ENCODE measurements at places on chromosomes 7 and 10. TPM values are rescaled to one million over a fixed set of nuclear protein-coding genes. Genes with fewer than 3 reads are reported as not detected.

Gene TMEM196
- 6.9 TPM for total RNA-seq

DNA sequence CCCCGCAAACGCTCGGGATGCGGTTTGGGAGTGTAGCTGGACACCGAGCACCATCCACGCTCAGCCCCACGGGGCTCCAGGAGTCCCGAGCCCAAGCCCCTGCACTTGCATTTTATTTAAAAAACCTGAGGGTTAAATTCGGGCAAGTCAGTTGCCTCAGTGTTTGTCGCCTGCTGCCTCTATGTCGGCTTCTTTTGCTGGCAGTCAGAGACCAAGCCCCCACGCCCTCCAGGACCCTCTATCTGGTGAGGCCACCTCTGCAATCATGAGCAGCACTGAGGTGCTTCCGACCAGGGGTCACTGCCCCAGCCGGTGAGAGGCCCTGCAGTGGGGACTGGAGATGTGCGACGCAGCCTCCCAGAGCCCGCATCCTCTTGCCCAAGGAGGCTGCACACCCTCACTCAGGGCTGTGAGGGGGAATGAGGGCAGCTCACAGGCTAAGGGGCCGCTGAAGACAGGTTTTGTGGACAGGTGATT is 13.3 kb upstream of the ZNF273 start:
- DNase-seq, result no peak

- no peak for DNase-seq
These were observed 106.4 kb upstream of the GSDME start for GRCh38 chr7:24863626-24864025.

DNA sequence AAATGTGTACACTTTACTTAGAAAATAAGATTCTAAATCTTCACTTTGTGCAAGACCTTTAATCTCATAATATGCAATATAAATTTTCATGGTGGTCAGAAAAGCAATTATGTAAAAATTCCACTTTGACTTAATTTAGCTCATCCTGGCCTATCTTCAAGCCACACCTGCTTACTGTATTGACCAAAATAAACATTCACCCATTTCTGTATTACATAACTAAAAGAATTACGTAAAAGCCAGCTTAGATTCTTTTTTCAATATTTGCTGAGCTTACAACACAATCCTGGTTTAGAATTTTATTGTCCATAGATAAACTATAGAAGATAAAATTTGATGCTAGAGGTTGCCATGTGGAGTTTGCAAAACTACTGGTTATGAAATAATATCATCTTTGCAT is 172.9 kb upstream of the GRM3 start:
- DNase-seq, result no peak

- no peak for DNase-seq
These were observed 368.2 kb upstream of the NPVF start for GRCh38 chr7:25596443-25596842.
